Stimulated activated CD4-positive, alpha-beta T cell treated with anti-CD3 and anti-CD28 coated beads, Interleukin-4, amount 100 ng/mL, for 48 hours (primary cell): ENCODE measurements at places on chromosomes 5 and 9.

GRCh38 chr9:477193-477592, 262.5 kb downstream of the DOCK8 start:
- no peak for DNase-seq

DNA sequence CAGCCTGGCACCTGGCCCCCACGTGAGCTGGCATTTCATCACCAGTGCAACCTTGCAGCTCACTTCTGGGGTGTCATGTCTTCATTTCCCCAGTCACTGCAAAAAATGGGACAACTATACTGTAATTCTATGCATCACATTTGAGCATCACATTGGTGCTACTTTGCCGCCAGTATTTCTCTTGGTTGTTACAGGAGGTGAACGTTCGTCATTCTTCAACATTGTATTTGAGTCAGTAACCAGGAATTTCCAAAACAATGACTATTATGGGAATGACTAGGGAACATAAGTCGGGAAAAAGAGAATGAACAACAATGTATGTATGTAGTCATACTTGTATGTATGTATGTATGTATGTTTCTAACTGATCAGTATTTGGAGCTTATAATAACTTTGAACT, 1278.0 kb downstream of the EFNA5 start:
- DNase-seq = no peak

GRCh38 chr5:37391591-37391990, 12.5 kb downstream of the WDR70 start:
- DNase-seq = no peak

GRCh38 chr5:59178071-59178470, 595.2 kb downstream of the RAB3C start:
- no peak for DNase-seq

DNA sequence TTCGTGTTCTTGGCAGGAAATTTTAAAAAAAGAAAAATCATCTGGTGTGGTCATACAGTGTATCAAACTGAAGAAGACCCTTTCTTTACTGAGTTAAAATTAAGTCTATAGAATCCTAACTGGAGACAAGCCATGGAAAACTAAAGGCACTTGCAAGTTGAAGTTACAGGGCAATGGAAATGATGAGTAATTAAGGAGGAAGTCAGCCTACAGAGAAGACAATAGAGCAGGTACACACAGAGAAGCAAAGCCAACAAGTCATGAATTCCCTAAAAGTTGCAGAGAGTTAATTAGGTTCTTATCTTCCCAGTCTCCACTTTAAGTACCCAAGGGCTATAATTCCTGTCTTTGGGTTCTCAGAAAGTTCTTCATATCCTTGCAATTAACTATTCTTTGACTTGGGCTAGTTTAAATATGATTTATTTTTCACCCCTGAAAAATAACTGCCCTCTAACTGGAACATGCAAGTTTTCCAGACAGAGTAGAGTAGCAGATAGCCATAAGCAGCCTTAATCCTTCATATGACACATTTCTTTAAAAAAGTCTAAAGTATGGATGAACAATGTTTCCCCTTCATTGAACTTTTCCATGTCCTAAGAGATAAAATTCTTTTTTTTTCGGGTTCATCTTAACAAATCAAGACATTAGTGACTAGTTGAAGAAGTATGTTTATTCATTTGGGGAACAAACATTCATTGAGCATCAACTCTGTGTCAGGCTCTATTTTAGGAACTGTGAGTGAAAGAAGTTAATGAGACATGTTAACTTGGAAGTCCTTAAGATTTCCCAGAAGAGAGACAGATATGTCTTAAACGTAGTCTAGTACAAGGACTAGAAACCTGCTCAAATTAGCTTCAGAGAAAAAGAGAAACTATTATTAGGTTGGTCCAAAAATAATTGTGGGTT, 5.2 kb upstream of the ITGA2 start:
- DNase-seq = no peak

GRCh38 chr9:87039809-87040392, 92.6 kb upstream of the GAS1 start:
- DNase-seq = no peak

DNA sequence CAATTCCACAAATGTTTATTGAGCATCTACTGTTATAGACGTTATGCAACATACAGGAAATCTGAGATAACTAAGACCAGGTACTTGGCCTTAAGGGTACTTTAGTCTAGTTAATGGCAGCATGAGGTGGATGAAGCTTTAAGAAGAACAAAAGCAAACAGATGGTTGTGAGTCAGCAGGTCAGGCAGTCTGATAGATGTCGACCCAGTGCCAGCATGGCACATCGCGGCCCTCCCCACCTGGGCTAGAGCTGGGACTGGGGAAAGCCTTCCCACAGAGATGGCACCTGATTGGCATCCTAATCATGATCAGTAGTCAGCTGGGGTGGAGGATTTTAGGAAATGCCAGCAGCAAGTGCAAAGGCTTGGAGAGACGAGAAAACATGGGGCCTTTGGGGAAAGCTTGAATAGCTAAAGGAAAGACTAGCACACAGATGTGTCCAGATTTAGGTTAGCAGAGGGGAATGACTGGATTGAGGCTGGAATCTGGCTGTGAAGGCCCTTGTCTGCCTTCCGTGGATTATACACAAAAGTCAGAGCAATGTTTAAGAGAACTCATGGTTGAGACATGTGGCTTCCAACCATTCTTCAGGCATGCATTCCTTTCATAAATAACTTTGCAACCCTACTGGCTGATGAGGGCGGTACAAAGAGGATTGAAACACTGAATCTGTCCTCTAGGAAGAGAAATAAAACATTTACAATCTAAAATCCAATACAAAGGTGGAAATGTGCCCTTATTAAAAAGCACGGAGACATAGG, 395.4 kb upstream of the WWC1 start:
- DNase-seq = no peak

DNA sequence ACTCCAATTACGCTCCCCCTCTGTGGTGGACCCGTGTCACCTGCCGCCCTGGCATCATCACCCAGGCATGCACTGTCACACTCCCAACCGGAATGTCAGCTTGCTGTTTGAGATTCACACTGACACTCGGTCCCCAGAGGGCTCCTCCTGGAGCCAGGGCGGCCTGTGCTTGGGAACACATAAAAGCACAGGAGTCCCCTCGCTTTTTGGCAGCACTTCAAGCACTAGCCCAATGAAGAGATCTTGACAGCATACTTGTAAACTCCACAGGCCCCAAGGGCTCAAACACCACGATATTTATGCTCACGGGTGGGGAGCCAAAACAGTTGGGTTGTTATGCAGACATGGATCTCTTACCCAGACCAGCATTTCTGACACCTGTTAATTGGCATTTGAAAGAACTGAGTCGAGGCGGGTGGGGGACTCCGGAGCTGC, 90.8 kb upstream of the EGFLAM start:
- no peak for DNase-seq

- no peak for DNase-seq
Observed at GRCh38 chr9:105259731-105260612, 15.5 kb downstream of the SLC44A1 start.

DNA sequence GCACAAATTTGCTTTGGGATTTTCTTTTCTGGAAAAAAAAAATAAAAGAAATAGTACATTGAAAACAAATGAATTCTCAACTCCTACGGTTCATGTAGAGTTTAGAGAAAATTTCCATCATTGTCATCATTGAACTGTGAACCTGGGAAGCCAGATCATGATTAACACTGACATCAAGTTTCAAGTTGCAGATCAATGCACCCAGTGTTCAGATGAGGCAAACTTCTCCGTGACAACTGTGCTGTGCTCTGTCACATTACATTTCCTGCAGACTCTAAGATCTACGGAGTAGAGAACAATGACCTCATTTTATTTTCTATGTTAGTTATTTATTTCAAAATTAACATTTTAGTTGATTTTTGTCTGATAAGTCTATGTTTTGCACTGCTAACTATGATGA, 99.7 kb downstream of the MAP1B start:
- DNase-seq = no peak

DNA sequence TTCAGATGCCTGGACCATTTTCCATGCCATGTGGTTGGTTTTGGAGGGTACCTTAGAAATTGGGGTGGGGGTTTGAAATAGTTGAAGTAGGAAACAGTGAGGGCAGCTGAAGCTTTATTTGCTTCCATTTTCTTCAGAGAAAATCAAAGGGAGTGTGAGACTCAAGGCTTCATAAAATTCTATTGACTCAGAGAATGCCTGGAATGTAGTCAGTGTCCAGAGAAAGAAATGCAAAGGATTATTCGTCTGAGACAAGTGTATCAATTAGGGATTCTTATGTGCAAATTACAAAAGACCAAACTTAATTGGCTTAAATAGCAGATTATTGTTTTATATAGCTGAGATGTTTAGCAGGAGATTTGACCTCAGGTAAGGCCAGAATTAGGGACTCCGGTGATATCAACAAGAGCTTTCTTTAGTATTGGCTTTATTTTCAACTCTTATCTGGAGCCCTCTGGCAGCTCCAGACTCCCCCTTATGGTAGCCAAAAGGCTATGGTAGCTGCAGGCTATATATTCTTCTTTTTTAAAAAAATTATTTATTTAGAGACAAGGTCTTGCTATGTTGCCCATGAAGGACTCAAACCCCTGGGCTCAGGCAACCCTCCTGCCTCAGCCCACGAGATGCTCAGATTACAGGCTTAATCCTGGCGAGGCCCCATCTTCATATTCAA, 38.9 kb downstream of the PTTG1 start:
- no peak for DNase-seq

GRCh38 chr5:66717455-66718373, 121.5 kb downstream of the MAST4 start:
- DNase-seq = no peak

DNA sequence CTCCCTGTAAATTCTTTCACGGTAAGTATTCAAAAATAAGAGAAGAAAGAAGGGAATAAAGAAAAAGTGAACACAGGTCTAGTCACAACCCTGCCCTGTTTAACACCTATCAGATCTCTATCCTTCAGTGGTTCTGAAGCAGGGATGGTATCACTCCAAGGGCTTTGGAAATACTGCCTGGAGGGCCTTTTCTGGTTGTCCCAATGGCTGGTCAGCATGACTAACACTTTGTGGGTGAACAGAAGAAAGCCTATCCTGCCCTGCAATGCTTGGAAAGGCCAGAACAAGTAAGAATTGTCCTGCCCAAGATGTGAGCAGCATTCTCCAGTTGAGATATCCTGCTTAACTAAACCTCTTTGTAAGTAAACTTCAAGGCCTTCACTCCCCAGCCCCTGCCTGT, 124.9 kb downstream of the TMEM167A start:
- no peak for DNase-seq

DNA sequence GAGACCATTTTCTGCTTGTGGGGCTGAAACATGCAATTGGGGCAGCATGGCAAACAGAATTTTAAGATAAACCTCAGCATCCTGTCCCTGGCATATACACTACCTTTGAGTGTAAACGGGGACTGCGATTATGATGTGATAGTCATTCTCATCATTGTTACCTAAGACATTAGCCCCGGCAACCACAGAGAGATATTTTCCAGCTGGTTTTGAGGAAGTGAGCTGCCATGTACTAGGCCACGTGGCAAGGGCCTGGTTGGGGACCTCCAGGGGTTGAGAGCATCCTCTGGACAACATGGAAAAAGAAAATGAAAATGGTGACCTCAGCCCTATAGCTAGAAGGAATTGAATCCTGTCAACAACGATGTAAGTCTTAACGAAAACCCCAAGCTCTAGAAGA, 623.6 kb upstream of the CDH18 start:
- no peak for DNase-seq

DNA sequence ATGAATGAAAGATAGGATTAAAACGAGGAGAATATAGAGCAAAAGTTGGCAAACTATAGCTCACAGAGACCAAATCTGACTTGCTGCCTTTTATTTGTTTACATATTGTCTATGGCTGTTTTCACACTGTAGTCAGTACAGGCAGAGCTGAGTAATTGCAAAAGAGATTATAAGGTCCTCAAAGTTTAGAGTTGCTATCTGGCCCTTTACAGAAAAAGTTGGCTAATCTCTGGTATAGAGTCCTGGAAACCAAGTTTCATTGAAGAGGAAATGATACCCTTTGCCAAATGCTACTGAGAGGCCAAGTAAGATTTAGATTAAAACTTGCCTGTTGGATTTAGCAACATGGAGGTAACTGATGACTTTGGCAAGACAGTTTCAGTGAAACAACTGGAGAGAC, 36.0 kb downstream of the LYRM7 start:
- no peak for DNase-seq

DNA sequence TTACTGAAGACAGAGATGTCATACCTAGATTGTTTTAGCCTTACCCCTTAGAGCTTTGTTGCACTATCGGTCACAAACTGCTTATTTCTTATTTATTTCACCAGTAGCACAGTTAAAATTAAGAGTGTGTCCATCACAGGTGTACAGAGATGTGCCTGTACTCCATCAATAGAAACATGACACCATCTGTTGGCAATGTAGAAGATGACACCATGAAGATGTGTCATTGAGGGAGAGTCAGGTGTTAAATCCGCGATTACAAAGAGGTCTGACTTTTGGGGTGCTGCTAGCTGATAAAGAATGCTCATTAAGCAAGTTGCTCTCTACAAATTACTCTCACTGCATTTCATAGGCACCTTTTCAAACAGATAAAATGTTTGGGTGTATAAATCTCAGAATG, 164.4 kb downstream of the SMARCA2 start:
- DNase-seq = no peak

GRCh38 chr9:86285261-86285660, 2.9 kb upstream of the ISCA1 start:
- DNase-seq = no peak

GRCh38 chr9:35656348-35656747, 1.5 kb downstream of the RMRP start:
- no peak for DNase-seq

DNA sequence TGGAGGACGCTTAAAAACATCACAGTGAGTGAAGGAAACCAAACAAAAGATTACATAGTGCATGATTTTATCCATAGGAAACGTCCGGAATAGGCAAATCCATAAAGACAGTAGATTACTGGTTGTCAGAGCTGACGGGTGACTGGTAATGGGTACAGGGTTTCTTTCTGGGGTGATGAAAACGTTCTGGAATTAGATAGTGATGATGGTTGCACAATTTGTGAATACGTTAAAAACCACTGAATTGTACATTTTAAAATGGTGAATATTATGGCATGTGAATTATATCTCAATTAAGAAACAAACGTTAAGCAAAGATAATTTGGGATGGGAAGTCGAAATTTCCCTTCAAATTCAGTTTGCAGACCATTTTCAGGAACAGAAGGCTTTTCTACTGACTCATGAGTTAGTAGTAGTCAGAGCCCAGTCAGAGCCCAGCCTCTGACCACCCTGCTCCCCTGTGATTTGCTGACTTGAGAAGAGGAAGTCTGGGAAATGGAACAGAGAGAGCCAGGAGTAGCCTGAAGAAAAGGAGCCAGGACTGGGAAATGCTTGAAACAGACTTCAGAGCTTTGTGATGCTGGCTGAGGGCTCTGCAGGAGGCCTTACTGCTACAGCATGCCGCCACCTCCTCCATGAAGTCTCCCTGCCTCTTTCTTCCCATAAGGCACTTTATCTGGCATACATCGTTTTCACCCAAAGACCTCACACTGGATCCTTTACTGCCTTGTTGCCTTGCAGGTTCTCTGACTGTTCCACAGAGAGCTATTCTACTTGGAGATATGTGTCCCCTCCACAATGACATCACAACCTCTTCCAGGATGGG, 46.4 kb upstream of the CTNNA1 start:
- DNase-seq = no peak

GRCh38 chr5:103475629-103476240, 86.9 kb downstream of the NUDT12 start:
- DNase-seq = no peak
